Muscle of leg (tissue), 16 donors: ENCODE measurements at places on chromosomes 2 and 18. TPM values are rescaled to one million over a fixed set of nuclear protein-coding genes. Genes with fewer than 3 reads are reported as not detected.

The RGPD3 gene
- 0.44 TPM for total RNA-seq

The CD28 gene
- total RNA-seq = 3.9 TPM

The FAM237A gene
- total RNA-seq = not detected

- H3K27me3 ChIP-seq = no peaks in the 10 kb centered on the region
- no peak overlapping the region for H3K4me3 ChIP-seq
- no peaks in the 10 kb centered on the region for H3K4me1 ChIP-seq
- H3K27ac ChIP-seq = no peak overlapping the region
- no peak for DNase-seq
Observed at GRCh38 chr2:96195410-96196066, 13.1 kb downstream of the STARD7 start.

DNA sequence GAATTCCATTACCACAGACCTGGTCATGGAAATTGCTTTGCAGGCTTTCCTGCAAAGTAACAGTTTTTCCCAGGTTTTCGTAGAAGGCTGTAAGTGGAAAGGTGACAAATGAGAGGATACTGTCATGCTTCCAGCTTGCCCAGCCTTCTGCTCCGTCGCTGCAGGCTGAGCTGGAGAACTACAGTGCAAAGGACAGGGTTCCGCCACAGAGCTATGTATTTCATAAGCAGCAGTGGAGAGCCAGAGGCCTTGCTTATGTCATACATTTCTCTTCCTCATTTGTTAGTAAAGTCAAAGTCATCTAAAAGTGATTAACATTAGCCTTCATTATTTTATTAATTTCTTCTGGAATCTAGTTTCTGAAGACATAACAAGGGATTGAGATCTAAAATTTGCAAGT is 72.9 kb upstream of the RBM44 start:
- DNase-seq = no peak
- peaks cover 39% of the 10 kb centered on the region for H3K4me1 ChIP-seq
- H3K27ac ChIP-seq = no peak overlapping the region
- peaks cover 16% of the 10 kb centered on the region for H3K36me3 ChIP-seq

DNA sequence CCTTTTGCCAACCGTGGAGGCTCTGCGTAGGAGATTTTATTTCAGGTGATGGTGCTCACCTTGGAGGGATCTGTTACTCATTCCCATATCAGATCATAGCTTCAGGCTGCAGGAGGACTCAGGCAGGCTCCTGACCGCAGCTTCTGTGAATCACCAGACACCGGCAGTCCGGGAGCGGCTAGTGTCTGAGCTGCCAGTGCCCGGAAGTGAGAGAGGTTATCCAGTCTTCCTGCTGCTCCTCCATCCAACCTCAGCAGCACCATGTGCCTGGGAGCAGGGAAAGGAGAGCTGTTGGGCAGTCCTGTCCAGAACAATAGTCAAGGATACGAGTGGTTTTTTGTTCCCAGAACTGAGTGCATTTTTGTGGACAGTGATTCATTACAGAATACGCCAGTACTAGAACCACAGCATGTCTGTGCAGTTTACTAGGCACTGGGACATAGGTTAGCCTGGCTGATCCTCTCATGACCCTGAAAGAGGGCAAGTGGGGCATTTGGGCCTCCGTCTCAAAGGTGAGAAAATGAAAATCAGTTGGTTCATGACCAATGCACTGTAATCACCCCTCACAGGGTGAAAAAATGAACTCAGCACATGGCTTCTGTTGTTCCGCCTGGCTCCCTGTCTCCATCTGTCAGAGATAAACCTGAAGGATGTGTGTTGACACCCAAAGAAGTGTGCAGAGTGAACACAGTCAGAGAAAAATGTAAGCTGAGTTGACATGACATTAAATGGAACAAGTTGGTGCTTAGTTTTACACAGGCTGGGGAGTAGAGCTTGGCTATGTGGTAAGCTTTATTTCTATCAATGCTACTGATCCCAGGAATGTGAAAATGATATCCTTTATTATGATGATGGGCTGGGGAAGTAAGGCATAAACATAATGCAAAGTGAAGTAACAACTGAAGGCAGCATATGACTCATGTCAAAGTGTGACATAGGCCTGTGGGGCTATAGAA is 12.2 kb downstream of the FHOD3 start:
- no peak for DNase-seq
- H3K27me3 ChIP-seq = no peaks in the 10 kb centered on the region
- H3K27ac ChIP-seq = no peak overlapping the region
- no peak overlapping the region for H3K4me3 ChIP-seq

DNA sequence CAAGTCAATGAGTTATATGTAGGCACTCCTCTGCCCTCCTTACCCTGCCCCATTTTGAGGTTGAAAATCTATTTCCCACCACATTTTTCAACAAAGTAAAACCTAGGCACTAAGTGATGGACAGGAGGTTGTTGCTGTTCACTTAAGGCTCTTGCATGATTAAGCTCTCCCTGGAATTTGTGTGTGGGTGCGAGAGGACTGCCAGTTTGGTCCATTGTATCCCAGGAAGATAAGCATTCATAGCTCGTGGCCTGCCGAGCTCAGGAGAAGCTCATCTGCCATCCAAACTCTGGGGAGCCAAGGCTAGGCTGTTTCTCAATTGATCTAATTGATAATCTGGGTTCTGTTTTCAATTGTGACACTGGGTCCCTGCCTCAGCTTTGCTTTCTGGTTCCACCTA is 4.7 kb upstream of the MAP4K4 start:
- DNase-seq = no peak
- H3K27ac ChIP-seq = no peak overlapping the region
- no peaks in the 10 kb centered on the region for H3K36me3 ChIP-seq
- H3K4me1 ChIP-seq = peaks cover 7% of the 10 kb centered on the region

DNA sequence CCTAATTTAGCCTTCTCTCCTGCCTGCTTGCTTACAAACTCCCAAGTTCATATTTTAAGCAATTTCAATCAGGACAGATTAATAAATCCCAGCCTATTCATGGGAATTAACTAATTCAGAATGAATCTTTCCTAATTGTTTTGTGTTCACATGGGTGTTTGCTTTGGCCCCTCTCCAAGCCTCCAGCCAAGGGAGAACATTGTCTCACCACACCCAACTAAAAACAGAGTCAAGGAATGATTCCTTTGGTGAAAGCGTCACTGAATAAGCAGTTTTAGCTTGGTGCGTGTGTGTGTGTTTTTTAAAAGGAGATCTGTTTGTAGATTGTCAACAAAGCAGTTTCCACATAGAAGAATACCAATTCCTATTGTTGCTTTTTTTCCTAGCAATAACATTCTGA is 43.0 kb upstream of the DSG1 start:
- no peaks in the 10 kb centered on the region for H3K4me1 ChIP-seq
- no peaks in the 10 kb centered on the region for H3K27me3 ChIP-seq
- H3K4me3 ChIP-seq = no peak overlapping the region
- H3K36me3 ChIP-seq = no peaks in the 10 kb centered on the region
- DNase-seq = peak; percentile 26
